ENCODE measurements at places on chromosomes 6 and 20. TPM values are rescaled to one million over a fixed set of nuclear protein-coding genes. Genes with fewer than 3 reads are reported as not detected.

The PTCHD4 gene
- total RNA-seq = 2.5 TPM

The DCDC2 gene
- total RNA-seq = not detected

The MAP1LC3A gene
- 84.7 TPM for total RNA-seq

The PHF1 gene
- total RNA-seq = 24.5 TPM

The BACH2 gene
- 1.0 TPM for total RNA-seq

The HLA-DQB1 gene
- total RNA-seq = not detected

The CEP85L gene
- 3.0 TPM for total RNA-seq

The MROH8 gene
- 1.5 TPM for total RNA-seq

Data from pericardium fibroblast (primary cell).